ENCODE measurements at places on chromosomes 3 and 15.

- DNase-seq: no peak
Observed at GRCh38 chr3:37941608-37942508, 48.7 kb upstream of the VILL start.

DNA sequence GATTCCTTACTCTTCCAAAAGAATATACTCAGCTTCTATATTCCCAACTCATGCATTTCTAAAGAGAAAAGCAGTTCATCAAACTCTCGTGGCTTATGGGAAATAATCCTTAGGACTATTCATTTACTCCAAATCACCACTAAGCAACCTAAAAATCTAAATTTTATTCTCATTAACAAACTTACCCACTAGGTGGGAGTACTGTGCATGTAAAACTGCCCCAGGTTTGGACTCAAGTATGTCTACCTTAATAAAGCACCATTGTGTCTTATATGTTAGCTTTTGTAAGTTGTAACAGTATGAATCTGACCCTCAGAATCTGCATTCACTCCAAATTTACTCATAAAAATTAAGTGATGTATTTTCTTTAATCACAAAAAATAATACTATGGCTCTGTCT, 25.3 kb downstream of the RAD18 start:
- no peak for DNase-seq

- no peak for DNase-seq
Observed at GRCh38 chr3:98827221-98827920, 64.2 kb downstream of the ST3GAL6 start.

GRCh38 chr15:41828807-41829141, 882 bp downstream of the JMJD7 start:
- DNase-seq: no peak

DNA sequence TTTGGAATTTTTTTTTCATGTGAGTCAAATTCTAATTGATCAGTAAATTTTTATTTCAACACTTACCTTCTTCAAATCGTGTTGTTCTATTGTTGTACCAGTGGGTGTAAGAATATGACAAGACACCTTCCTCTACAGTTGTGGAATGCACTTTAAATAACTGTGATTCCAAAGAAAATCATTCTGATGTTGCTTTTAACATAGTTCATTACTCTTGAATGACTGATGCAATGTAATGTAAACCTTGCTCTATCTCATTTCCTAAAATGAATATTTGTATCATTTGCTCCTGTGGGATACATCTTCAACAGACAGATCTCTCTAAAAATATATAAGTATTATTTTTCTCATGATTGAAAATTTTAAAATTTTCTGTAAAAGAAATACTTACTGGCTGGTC, 313.4 kb downstream of the RBMS3 start:
- no peak for DNase-seq

GRCh38 chr3:124203292-124203691, 211.4 kb upstream of the ROPN1 start:
- DNase-seq: no peak

- no peak for DNase-seq
Observed at GRCh38 chr3:72601060-72601459, 247.2 kb downstream of the SHQ1 start.

- DNase-seq: no peak
Observed at GRCh38 chr3:132593947-132594323, 3.1 kb upstream of the ACKR4 start.

DNA sequence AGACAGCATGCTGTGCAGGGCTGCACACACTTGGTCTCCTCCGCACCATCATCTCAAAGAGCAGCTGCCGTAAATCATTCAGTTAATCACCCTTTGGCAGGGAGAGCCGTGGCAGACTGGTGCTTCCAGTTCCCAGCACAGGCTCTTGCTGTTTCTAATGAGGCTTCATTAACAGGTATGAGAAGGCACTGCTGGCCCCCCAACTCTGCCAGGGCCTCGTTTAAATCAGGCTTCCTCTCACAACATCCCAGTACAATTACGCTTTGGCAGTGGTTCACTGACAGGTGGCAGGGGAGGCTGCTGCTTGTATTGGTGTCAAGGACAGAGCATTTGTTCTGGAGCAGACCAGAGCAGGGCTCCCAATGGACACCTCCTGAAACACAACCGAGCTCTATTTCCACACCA, 77.1 kb downstream of the BFSP2 start:
- DNase-seq: no peak

- DNase-seq: no peak
Observed at GRCh38 chr15:38378161-38378560, 75.8 kb upstream of the FAM98B start.

GRCh38 chr15:36484038-36484778, 95.2 kb upstream of the CDIN1 start:
- DNase-seq: no peak

DNA sequence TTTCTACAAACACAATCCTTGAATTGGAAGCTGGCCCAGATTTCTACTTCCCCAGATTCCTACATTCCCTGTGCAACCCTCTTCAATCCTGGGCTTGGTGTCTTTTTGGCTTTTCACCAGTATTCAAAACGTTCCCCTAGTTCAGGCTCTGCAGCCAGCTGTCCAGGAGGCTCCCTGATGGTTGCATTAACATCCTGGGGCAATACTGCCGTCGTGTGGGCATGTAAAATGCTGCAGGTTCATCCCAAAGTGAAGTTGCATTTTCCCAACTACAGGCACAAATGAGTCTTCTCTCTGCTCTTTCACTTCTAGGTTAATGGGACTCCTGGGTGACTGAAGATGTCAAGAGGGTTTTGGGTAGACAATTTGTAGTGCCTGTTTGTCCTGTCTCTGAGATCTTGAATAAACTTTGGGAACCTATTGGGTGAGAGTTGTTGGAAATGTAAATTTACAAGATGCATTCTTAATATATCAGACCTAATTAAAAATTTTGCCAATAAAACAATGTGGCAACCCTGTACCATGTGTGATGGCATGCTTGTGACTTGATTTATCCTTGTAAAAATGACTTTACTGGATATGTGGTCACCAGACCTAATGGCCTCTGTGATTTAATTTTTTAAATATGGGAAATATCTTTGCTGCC, 28.6 kb downstream of the SOX14 start:
- DNase-seq: no peak

- DNase-seq: no peak
Observed at GRCh38 chr15:58078591-58078990, 13.1 kb upstream of the ALDH1A2 start.

Data from hypothalamus (tissue), 51 donors.